ENCODE measurements at places on chromosomes 4 and X. TPM values are rescaled to one million over a fixed set of nuclear protein-coding genes. Genes with fewer than 3 reads are reported as not detected.

DNA sequence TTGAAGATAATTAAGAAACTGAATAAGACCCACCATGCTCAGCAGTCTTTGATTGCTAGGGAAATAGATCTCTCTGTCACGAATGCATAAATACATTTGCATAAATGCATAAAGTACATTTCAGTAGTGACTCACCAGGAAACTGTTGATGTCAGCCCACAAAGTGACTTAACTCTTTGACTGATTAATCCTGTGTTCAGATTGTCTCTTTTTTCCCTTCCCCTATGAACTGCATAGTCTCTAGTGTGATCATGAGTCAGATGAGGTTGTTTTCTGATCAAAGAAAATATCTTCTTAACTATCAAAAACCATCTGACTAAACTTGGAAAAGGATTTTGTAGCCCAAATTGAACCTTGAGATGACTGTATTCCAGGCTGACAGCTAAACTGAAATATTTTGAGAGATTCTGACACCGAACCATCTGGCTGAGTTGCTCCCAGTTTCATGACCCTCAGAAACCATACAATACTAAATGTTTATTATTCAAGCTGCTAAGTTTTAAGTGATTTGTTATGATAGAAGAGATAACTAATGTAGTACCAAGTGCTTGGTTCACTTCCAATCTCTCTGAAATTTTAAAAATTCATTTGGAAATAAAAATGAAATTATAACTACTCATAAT, 1381.5 kb upstream of the AGA start:
- DNase-seq, result no peak

GRCh38 chrX:120459309-120459708, 9.8 kb downstream of the LAMP2 start:
- no peak for DNase-seq

- no peak for DNase-seq
Observed at GRCh38 chr4:107760281-107760947, 40.4 kb upstream of the PAPSS1 start.

- peak; percentile 19 for DNase-seq
Observed at GRCh38 chrX:134999469-134999868, 8.7 kb downstream of the SMIM10 start.

DNA sequence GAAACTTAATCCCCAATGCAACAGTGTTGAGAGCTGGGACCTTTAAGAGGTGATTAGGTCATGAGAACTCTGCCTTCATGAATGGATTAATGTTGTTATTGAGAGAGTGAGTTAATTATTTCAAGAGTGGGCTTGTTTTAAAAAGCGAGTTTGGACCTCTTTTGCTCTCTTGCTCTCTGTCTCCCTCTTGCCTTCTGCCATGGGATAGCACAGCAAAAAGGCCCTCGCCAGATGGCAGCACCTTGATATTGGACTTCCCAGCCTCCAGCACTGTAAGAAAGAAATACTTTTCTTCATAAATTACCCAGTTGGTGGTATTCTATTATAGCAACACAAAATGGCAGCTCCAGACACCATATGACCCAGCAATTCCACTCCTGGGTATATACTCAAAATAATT, 7.0 kb upstream of the ATP6AP2 start:
- DNase-seq, result no peak

- no peak for DNase-seq
Observed at GRCh38 chrX:132961511-132961910, 3.1 kb upstream of the HS6ST2 start.

- no peak for DNase-seq
Observed at GRCh38 chr4:32684160-32684559, 1964.0 kb downstream of the PCDH7 start.

GRCh38 chrX:55014897-55015299, 14.7 kb downstream of the APEX2 start:
- no peak for DNase-seq

DNA sequence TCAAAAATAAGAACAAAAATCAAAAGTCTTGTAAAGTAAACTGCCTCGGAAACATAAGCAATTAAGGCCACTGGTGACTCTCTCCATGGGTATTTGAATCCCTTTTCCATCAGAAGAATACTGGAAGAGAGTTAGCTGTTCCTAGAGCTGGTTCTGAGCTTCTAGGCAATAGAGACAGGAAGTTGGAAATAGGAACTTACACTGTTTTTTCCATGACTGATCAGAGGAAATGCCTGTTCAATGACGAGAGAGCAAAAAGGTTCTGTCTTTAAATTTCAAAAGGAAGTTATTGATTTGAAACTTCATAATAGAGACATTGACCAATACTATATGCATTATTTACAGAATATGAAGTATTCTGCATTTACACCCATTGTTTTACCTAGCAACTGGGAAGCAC, 503.5 kb upstream of the ARX start:
- no peak for DNase-seq

DNA sequence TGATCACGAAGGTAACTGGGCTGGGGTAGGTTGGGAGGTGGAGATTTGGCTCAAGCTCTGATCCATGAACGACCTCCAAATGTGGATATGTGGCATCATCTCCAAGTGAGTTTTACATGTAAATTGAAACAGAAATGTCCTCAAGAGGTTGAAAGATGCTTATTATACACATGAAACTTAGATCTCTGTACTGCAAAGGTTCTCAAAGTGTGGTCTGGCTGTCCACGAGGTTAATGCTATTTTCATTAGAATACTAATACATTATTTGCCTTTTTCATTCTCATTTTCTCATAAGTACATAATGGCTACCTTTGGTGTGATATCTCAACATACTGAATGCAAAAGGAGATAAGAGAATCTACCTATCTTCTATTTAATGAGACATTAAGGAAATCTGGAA, 198.2 kb downstream of the RASL11B start:
- no peak for DNase-seq

DNA sequence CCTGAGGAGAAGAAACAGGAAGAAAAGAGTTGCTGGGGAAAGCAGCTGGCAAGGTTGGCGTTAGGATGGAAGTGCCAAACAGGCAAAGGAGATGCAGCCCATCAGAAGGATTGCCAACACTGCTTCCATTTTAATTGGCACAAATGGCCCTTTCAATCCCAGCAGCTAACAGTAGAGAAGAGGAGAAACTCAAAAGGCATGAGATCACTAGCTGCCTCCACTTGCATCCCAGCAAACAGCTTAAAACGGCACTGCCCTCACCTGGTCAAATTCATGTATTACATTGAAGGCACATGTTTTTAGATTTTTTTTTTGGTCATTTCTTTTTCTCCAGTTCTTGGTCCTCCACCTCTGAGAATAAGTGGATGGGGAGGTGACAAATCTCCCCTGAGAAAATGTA, 14.9 kb upstream of the LOC101059915 start:
- no peak for DNase-seq

GRCh38 chrX:16778993-16779392, 7.3 kb upstream of the TXLNG start:
- DNase-seq, result no peak

- DNase-seq, result no peak
Observed at GRCh38 chr4:7876201-7876875, 63.3 kb downstream of the AFAP1 start.

DNA sequence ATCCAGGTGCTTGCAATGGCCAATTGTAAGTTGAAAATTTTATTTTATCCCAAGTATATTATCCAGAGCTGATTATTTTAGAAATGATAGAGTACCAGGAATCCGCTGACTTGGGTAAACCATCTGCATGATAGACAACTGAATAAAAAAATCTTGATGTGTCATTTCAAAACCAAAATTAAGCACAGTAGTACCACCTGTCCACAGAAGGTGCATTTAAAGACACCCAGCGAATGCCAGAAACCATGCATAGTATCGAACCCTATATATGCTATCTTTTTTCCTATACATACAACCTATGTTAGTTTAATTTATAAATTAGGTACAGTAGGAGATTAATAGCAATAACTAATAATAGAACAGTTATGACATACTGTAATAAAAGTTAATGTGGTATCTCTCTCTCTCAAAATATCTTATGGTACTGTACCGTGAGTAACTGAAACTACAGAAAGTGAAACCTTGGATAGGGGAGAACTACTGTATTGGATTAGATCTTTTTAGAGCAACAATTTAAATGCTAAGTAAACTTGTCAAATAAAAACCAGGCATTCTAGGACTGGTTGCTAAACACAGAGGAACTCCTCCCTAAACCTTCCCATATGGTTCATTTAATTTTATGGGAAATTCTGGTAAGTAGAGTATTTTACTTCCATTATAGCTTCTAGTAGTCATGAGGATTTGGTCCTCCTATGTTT, 6.2 kb downstream of the NEIL3 start:
- DNase-seq, result peak; percentile 29

GRCh38 chr4:141435446-141436225, 200.7 kb upstream of the IL15 start:
- DNase-seq, result no peak

GRCh38 chrX:134604701-134605311, 53.5 kb downstream of the PLAC1 start:
- DNase-seq, result no peak

DNA sequence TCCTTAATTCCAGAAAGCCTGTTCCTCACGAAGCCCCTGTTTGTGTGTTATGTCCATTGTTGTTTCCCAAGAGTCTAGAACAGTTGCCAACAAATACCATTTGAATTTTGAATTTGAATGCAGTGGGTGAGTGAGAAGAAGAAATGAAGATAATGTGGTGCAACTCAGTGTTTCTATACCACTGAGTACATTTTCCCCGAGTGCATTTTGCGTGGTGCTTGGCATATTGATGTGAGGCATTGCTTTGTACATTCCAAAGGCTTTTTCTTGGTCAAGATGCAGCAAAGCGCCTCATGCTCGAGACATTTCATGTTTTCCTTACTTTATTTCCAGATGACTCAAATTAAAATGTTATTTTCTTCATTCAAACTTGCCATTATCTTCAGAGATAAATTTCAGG, 253.1 kb upstream of the RPS6KA3 start:
- no peak for DNase-seq

DNA sequence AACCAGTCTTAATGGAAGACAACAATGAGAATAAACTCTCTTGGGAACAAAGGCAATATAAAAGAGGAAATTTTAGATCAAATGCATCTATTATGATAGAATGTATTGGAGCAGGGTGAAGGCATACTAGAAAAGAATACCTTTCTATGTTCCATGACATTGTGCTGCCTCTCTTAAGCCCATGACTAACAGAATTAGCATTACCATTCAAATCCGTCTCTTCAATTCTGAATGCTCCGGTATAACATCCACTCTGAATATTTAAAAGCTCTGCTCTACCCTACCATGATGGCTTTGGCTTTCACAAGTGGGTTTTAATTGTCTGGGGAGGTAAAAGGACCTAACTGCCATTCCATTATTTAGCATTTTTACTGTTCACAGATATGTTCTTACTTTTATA, 1878.4 kb downstream of the ARAP2 start:
- no peak for DNase-seq

GRCh38 chr4:174041555-174042105, 241.8 kb downstream of the FBXO8 start:
- no peak for DNase-seq

DNA sequence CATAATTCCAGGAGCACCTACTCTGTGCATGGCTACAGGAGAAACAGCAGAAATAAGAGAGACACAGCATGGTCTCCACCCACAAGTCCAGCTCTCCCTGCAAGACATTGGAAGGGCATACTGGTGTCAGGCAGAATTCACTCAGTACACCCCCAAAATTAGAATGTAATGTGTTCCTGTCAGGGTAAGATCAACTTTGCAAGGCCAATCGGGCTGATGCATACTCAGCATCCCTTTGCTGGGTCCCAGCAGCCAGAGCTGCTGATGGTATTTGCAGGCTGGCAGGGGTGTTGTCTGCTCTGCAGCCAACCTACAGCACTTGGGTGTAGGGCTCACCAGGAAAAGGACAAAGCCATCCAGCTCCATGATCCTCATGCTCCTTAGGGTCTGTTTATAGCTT, 295.4 kb upstream of the STS start:
- DNase-seq, result no peak

DNA sequence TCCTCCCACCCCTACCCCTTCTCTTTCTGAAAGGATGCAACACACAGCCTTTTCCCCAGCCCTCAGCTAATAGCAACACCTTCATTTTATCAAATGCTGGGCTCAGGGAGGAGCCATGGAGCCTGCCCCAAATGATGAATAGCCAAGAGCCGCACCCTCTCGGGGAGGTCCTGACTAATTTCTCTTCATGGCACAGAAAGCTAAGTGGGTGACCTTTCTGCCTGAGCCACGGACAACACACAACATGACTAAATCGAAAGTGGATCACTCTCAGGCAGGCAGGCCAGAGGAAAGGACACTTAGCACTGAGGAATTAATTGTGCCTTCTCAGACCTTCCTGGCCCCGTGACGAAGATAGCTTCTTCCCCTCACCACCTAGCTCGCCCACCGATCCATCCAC, 165.1 kb upstream of the RAI2 start:
- DNase-seq, result no peak

GRCh38 chr4:117577686-117578311, 456.5 kb upstream of the NDST3 start:
- DNase-seq, result no peak

Gene ZAR1
- total RNA-seq, result not detected

Gene STPG2
- total RNA-seq, result not detected

Gene GPRIN3
- total RNA-seq, result 48.3 TPM

Gene GRIPAP1
- 141 TPM for total RNA-seq

Gene GPC4
- total RNA-seq, result not detected

Gene PGK1
- total RNA-seq, result 205 TPM

Gene ALPK1
- 3.9 TPM for total RNA-seq

Gene PLXNB3
- total RNA-seq, result 1.3 TPM

Gene CDS1
- total RNA-seq, result 0.14 TPM

Gene IQSEC2
- total RNA-seq, result 3.7 TPM

Gene GLRB
- total RNA-seq, result not detected

Gene PLS3
- total RNA-seq, result not detected
